ENCODE measurements at places on chromosomes 6 and 20. TPM values are rescaled to one million over a fixed set of nuclear protein-coding genes. Genes with fewer than 3 reads are reported as not detected.

GRCh38 chr6:45466686-45467085 is 89.0 kb upstream of the SUPT3H start:
- DNase-seq = no peak

DNA sequence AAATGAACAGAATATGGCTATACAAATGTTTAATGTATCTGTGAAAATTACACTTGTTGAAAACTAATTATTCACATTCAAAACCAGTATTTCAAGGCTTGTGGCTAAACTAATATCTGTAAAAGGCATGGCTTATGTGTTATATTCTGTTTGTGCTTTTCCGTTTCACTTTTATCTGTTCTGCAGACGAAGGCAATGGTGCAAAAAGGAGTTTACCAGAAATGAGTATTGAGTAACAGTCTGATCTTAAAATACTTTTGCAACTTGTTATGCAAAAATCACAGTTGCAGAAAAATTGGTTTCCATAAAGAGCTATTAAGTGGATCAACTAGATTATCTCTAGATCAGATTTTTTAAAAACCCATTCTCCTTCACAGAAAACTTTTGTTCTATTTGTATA is 9.4 kb upstream of the STX11 start:
- DNase-seq = no peak

The EBF4 gene
- polyA plus RNA-seq = 4.0 TPM

DNA sequence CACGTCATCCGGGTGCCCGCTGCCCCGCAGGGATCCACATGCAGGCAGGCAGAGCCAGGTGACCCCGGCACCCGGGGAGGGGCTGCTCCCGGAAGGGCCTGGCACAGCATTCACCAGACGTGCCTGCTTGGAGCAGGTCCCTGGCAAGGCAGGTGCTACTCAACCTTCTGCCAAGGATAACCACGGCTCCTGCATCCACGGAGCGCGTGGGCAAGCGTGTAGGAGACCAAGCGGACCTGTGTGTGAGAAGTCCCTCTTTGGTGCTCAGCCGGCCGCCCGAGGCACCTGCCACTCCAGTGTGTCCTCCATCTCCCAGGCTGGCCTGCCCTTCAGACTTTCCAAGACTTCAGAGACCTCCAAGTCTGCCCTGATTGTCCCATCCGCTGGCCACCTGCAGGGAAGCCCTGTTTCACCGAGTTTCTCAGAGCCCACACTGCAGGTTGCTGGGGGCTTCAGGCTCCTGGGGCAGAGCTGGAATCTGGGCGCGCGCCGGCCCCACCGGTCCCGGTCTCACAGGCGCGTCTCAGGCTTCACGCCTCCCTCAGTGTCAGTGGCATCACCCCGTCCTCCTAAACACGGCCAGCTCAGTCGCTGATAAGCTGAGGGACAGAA is 124.3 kb downstream of the DLL1 start:
- DNase-seq = no peak

DNA sequence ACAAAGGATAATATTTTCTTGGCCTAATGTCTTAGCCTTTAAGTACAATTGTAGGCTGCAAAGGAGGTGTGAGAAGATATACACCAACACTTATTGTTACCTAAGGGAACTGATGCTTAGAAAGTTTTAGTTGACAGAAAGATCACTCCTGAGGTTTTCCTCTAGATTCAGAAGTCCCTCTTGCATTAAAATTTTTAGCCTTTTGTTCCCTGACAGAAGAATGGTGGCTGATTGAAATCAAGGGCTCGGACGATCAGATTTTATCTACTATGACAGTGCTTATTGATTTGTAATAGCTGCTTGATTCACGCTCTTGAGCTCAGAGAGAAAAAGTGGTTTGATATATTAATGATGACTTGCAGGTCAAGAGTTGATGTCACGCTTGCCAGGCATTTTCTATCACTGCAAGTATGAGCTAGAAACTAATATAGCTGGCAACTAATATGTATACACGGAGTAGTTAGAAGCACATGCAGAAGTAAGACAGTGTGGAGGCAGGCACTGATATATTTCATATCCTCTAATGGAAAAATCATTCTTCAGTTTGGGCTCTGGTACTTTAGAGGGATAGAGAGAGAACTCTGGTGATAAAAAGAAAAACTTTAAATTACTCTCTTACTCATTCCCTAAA is 246.6 kb upstream of the ID4 start:
- no peak for DNase-seq

DNA sequence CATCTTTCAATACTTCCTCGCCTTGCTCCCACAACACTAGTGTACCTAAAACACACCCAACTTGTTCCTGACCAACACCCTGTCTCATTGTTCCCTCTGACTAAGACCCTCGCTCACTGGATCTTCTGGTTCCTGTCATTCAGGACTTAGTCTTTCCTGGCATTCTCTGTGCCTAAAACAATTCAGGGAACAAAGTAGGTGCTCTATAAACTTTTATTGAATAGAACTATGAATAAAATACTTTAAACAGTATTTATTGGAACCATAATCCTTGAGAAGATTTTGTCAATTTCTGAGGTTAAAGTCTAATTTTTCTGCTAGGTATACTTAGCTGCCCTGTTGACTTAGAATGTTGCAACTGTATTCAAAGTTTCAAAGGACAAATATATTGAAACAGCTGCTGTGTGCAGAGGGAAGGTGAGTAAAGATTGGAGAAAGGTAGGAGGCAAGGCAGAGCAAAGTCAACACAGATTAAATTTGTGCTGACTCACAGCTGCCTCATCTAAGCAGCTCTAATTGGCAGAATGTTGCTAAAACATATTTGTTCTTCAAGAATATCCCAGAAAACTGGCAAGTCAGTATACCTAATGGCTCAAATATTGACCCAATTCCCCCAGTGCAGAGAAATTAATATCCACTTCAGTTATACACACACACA is 37.6 kb downstream of the GSTA2 start:
- no peak for DNase-seq
